ENCODE measurements at places on chromosomes 3 and 15. TPM values are rescaled to one million over a fixed set of nuclear protein-coding genes. Genes with fewer than 3 reads are reported as not detected.

DNA sequence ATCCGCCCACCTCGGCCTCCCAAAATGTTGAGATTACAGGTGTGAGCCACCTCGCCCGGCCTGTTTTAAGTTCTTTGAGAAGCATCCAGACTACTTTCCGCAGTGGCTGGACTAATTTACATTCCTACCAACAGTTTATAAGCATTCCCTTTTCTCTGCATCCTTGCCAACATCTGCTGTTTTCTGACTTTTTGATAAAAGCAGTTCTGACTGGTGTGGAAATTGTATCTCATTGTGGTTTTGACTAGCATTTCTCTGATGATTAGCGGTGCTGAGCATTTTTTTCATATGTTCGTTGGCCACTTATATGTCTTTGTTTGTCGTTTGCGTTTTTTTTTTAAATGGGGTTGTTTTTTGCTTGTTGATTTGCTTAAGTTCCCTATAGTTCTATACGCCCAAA lies 208.4 kb upstream of the DPPA4 start:
- DNase-seq, result no peak

- no peak for DNase-seq
Observed at GRCh38 chr3:40800343-40800742, 275.6 kb downstream of the ZNF621 start.

GRCh38 chr15:70815604-70816003 lies 38.4 kb downstream of the LARP6 start:
- no peak for DNase-seq

Gene LPCAT4
- total RNA-seq, result 69.0 TPM

- DNase-seq, result no peak
Observed at GRCh38 chr15:44775953-44776352, 39.6 kb downstream of the TRIM69 start.

Gene LRRC31
- total RNA-seq, result not detected

DNA sequence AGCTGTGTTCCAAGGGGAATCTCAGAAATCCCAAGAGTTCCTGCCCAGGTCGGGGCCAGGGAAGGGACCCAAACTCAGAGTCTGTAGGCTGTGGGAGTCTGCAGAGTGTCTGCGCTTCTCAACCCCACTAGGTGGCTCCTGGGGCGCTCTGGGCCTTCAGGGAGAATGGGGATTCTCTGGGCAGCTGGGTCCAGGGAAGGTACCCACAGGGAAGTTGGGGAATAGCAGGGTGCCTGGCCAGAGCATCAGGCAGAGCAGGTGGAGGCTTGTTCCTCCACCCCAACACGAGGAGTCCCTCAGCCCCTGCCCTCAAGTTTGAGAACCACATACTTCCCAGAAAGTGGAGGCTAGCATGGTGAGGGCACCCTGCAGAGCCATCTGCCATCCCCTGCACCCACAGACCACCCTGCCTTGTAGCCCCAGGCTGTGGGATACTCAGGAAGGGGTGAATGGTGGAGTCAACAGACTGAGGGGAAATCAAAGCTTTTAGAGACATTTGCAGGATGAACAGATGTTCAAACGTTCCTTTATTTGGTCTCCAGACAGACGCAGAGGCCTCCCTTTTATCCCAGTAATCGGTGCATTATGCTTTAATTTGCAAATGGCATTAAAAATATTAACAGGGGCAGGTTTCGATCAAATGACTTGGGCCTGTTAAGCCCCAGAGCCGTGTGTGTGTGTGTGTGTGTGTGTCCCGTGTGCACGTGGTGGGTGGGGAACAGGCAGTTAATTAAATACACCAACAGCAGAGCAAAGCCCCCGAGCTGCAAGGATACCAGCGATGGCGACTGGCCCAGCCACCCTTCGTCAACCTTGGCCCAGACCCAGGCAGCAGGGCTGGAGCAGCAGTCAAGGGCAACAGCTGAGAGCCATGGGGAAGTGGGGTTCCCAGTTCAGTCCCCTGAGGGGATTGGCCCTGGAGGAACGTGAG lies 57.7 kb downstream of the DNAJB8 start:
- no peak for DNase-seq

Gene WDR49
- total RNA-seq, result 1.1 TPM

DNA sequence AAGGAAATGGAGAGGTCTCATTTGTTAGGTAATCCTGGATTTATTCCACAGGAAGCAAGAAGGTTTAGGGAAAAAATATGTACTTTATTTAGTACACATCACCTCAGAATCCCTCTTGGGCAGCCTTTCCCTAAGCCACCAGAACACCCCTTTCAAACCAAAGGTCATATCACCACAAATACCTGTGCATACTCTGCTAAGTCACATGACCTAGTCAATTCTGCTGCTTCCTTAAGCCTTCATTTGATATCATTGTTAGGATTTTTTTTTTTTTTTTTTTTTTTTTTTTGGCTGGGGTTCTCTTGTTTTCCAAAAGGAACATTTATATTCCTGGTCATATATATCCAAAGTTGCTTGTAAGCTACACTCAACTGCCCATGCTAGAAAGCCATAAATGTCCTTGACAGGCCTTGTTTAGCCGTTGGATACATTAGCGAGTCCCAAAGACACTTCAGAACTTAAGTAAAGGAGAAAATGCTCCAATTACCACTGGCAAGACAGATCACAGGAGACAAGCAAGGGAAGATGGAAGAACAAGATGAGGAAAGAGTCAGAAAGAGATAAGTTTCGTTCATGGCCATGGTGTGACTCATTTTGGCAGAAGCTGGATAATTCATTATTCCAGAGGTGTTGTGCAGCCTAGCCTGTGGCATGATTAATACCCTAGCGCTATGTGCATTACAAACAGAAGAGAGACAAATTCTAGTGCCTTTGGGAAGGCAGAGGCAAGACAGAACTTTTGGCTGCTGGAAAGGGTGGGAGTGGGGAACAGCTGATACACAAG lies 155.6 kb upstream of the SLC2A2 start:
- no peak for DNase-seq

Gene CX3CR1
- 0.23 TPM for total RNA-seq

DNA sequence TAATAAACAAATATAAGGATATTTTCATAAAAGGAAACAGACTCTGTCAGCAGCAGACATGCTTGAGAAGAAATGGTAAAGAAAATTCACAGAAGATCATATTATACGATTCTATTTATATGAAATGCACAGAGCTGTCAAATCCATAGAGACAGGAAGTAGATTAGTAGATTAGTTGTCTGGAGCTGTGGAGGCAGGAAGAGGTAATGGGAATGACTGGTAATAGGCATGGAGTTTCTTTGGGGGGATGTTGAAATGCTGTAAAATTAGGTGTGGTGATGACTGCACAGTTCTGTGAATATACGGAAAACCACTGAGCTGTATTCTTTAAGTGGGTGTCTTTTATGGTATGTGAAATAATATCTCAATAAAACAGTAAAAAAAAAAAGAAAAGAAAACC lies 35.3 kb downstream of the CEP152 start:
- DNase-seq, result no peak

DNA sequence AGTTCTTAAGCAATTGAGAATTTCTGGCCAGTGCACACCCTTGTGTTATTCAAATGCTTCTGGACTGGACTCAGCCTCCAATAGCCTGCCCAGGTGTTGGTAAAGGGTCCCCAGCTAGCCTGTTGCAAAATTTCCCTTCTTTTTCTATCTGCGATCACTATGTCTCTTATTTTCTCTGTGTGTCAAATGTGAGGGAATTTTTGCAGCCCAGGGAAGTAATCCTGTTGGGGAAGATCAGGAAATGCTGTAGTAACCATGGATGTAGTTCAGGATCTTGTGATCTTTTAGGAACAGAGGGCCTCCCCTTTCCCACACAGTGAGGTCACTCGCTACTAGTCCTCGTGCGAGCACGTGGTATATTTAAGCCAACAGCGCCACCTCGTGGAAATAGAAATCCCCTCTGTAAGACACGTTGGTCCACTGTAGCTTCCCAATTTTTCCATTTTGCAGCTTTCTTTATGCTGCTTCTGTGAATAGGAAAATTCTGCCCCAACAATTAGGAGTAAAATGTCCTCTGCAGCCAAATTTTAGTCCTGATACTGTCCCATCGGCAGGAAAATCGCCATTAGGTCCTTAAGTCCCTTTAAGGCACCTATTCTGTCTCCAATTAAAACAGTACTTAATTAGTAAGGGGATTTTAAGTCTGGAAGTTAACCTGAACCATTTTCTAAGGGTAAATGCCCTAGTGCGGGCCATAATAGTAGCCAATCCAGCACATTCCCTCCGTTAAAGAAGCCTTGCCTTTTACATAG lies 4.0 kb upstream of the SMCO1 start:
- peak; percentile 75 for DNase-seq

DNA sequence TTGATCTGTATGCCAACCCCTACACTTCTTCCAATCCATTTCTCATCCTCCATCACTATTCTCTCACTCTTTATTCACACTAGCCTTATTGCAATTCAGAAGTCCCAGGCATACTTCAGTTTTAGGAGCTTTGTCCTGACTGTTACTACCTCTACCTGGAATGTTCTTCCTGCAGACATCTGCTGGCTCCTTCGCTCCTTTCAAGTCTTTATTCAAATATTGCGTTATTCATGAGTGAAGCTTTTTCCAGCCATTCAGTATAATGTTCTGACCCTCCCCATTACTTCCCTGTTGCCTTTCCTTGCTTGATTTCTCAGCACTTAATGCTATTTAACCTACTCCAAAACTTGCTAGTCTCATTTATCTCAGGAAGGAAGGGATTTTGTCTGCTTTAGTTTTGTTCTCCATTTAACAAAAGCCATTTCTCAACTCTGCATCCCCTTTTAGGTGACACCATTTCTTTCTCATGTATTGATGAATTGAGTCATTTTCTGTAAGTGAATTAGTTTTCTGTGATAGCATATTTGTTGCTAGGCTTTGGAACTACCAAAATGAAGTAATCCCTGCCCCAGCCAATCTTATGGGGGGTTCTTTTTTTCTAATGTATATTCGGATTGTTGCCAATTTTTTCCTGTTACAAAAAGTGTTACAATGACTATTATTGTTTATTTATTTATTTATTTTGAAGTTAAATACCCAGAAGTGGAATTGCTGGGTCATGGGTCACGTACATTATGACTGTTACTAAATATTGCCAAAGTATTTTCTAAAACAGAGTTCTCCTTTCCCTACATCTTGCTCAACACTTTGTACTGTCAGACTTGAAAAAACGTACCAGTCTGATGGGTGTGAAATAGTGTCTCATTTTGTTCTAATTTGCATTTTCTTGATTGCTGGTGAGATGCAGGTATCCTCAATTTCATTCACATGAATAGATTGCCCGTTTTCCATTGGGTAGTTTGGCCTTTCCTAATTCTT lies 9.4 kb downstream of the ATP11B start:
- no peak for DNase-seq

GRCh38 chr15:41948490-41948889 lies 23.9 kb downstream of the EHD4 start:
- DNase-seq, result no peak

- DNase-seq, result no peak
Observed at GRCh38 chr15:69934607-69935006, 163.1 kb downstream of the TLE3 start.

GRCh38 chr3:38952721-38953120 lies 99.0 kb downstream of the SCN11A start:
- no peak for DNase-seq

DNA sequence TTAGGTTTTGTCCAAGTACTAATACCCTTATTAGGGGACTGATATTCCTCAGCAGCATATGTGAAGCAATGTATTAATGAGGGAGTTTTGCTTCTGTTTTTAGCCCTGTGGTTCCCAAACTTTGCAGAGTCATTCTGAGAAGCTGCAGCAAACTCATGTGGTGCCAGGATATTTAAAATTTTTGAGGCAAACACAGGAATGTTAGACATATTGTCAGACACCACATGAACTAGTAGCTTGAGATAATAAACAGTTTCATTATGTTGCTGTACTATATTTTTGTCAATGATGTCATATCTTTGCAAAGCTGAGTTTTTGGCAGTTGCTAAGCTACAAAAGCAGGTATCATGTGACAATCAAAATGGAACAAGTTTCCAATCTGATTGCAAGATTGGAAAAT lies 36.6 kb downstream of the ATP6V1A start:
- no peak for DNase-seq
